Chondrocyte (in vitro differentiated cells): ENCODE measurements at places on chromosomes 3 and 15. TPM values are rescaled to one million over a fixed set of nuclear protein-coding genes. Genes with fewer than 3 reads are reported as not detected.

Gene LINGO1
- total RNA-seq: 5.1 to 12.2 TPM (median 12.0 TPM) in 3 replicates

- no peaks in the 10 kb centered on the region for H3K4me1 ChIP-seq
- peaks cover 2% of the 10 kb centered on the region for H3K27me3 ChIP-seq
- H3K27ac ChIP-seq: no peak overlapping the region
- no peak overlapping the region for H3K4me3 ChIP-seq
These were observed 261.7 kb downstream of the SLC9A9 start for GRCh38 chr3:143586576-143586975.

Gene FETUB
- not detected in 3 replicates for total RNA-seq

Gene EID1
- 118 to 202 TPM (median 122 TPM) in 3 replicates for total RNA-seq

Gene KBTBD13
- total RNA-seq: not detected in 3 replicates

DNA sequence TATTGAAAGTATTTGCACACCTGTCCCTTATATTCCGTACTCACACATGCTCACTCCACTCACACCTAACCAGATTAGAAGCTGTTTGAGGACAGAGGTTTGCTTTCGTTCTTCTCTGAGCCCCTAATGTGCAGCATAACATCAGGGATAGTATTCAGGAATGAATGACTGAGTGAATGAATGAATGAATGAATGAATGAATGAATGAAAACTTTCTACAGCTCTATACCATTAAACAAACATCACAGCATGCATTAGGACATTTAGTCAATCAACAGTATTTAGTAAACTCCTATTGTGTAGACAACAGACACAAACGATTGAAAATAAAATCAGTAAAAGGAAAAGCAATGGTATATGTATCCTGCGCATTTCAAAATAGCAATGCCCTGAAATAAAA, 212.7 kb downstream of the SHQ1 start:
- no peaks in the 10 kb centered on the region for H3K4me1 ChIP-seq
- H3K36me3 ChIP-seq: no peaks in the 10 kb centered on the region
- no peak for DNase-seq
- H3K27ac ChIP-seq: no peak overlapping the region
- peaks cover 34% of the 10 kb centered on the region for H3K27me3 ChIP-seq

DNA sequence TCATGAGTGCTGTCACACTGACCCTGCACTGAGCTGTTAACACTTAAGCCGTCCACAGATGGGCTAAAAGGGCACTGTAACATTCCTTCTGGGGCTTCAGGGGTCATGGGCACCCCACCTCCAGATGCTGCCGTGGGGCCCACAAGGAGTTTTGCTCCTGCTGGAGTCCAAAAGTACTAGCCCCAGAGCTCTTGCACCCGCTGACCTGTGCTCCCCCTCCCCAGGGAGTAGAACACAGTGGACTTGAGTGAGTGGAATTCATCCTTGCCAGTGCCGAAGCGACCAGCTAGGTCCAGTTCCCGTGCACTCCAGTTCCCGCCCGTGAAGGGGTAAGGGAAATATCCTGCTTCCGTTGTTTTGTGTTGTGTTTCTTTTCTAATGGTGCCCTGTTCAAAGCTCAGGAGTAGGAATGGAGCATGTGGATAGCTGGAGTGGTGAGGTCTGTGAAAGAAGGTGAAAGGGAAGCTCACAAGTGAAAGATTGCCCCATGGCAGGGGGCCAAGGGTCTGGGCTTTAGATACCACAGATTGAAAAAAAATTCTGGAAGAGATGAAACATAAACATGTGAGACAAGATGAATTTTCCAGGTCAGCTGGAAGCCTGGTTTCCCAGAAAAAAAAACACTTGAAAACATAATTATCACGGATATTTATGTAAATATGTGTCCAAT, 36.6 kb downstream of the SLCO2A1 start:
- no peak overlapping the region for H3K27ac ChIP-seq
- H3K4me1 ChIP-seq: peaks cover 21% of the 10 kb centered on the region
- H3K27me3 ChIP-seq: peaks cover 4% of the 10 kb centered on the region
- H3K36me3 ChIP-seq: no peaks in the 10 kb centered on the region
- H3K4me3 ChIP-seq: no peak overlapping the region
- DNase-seq: no peak

Gene RETNLB
- total RNA-seq: not detected in 3 replicates

GRCh38 chr3:31770822-31771326, 210.2 kb downstream of the OSBPL10 start:
- H3K4me3 ChIP-seq: no peak overlapping the region
- H3K4me1 ChIP-seq: peaks cover 22% of the 10 kb centered on the region
- no peak overlapping the region for H3K27ac ChIP-seq
- DNase-seq: no peak
- no peaks in the 10 kb centered on the region for H3K27me3 ChIP-seq

Gene LDHAL6B
- not detected in 3 replicates for total RNA-seq

- peaks cover 27% of the 10 kb centered on the region for H3K4me1 ChIP-seq
- H3K36me3 ChIP-seq: no peaks in the 10 kb centered on the region
- no peak overlapping the region for H3K27ac ChIP-seq
- H3K4me3 ChIP-seq: no peak overlapping the region
- DNase-seq: no peak
- no peaks in the 10 kb centered on the region for H3K27me3 ChIP-seq
These were observed 63.6 kb upstream of the BOC start for GRCh38 chr3:113147681-113148261.

- H3K27ac ChIP-seq: no peak overlapping the region
- peaks cover 51% of the 10 kb centered on the region for H3K27me3 ChIP-seq
- no peak for DNase-seq
- H3K36me3 ChIP-seq: no peaks in the 10 kb centered on the region
These were observed 3.1 kb downstream of the ADAMTSL3 start for GRCh38 chr15:83656943-83657528.

GRCh38 chr15:25422021-25422420, 16.8 kb downstream of the UBE3A start:
- H3K4me3 ChIP-seq: no peak overlapping the region
- peaks cover 36% of the 10 kb centered on the region for H3K4me1 ChIP-seq
- DNase-seq: no peak
- peak overlapping the region; percentile 15 for H3K27ac ChIP-seq

DNA sequence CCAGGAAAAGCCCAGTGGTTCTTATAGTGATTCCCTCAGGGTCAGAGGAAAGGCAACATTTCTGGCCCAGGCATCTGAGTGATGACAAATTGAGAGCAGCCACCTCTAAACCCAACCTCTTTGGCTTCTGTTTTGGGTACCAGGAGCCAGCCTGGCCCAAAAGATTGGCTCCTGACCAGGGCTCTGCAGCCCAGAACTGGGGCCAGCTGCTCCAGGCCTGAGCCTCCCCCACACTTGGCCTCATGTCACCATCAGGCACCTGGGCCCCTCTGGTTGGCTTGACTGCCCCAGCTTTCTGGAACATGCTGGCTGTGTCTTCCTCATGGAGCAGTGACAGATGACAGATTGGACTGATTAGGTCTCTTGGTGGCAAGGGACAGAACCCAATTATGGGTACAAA, 26.0 kb upstream of the HCN4 start:
- no peaks in the 10 kb centered on the region for H3K36me3 ChIP-seq
- H3K27ac ChIP-seq: no peak overlapping the region
- peaks cover 23% of the 10 kb centered on the region for H3K27me3 ChIP-seq
- H3K4me3 ChIP-seq: no peak overlapping the region
- no peak for DNase-seq
- H3K4me1 ChIP-seq: no peaks in the 10 kb centered on the region

DNA sequence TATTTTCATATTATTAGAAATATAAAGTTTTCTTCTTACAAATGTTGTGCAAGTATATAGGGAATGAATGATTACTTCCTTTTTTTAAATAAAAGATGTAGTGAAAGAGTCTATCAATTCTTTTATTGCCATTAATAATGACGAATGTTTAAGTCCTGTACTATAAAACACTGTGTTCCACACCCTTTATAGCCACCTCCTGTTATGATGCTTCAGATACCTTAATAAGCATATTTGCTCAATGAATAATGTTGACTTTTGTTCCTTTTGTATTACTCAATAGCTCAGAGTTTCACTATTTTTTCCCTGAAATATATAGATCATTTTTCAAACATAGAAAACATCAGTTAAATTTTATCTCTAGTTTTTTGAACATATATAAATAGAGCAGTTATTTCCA, 378.2 kb upstream of the THBS1 start:
- H3K27me3 ChIP-seq: no peaks in the 10 kb centered on the region
- peaks cover 30% of the 10 kb centered on the region for H3K4me1 ChIP-seq
- DNase-seq: no peak

GRCh38 chr3:58638591-58638990, 28.0 kb downstream of the FAM3D start:
- H3K36me3 ChIP-seq: no peaks in the 10 kb centered on the region
- H3K4me3 ChIP-seq: no peak overlapping the region
- H3K27me3 ChIP-seq: peaks cover 2% of the 10 kb centered on the region
- DNase-seq: no peak

- H3K27ac ChIP-seq: no peak overlapping the region
- no peaks in the 10 kb centered on the region for H3K27me3 ChIP-seq
- H3K4me1 ChIP-seq: peaks cover 7% of the 10 kb centered on the region
- peaks cover 18% of the 10 kb centered on the region for H3K36me3 ChIP-seq
These were observed 52.8 kb downstream of the CDIN1 start for GRCh38 chr15:36632226-36632625.

DNA sequence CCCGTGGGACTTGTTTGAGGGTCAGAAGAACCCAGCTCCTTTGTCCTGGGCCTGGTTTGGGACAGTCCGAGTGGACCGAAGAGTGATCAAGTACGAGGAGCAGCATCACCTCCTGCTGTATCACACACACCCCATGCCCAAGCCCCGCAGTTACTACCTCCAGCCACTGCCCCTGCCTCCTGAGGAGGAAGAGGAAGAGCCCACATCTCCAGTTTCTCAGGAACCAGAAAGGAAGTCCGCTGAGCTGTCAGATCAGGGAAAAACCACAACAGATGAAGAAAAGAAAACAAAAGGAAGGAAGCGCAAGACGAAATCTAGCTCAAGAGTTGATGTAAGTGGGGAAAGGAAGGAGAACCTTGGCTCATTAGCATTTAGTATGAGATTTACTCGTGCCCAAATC, 3.3 kb upstream of the P2RY12 start:
- no peak for DNase-seq
- H3K4me1 ChIP-seq: peaks cover 4% of the 10 kb centered on the region

- no peaks in the 10 kb centered on the region for H3K4me1 ChIP-seq
- no peak for DNase-seq
These were observed 377.1 kb upstream of the GOLIM4 start for GRCh38 chr3:168472783-168473182.

DNA sequence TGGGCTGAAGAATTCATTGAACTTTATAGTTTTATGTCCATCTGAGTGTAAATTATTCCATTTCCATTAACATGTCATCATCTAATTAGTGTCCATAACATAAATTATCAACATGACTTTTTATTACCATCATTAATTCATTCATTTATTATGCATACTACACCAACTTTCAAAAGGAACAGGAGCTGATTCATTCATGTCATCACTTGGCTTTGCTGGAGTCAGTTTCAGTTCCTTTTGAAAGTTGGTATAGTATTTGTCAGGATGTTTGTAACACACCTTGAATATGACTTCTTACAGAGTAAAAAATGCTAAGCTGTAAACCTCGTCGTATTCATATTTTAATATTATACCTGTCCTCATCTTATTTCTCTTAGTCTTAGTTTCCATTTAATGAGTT, 298.0 kb upstream of the RBMS3 start:
- H3K4me3 ChIP-seq: no peak overlapping the region
- H3K36me3 ChIP-seq: no peaks in the 10 kb centered on the region
- DNase-seq: no peak
- H3K27ac ChIP-seq: no peak overlapping the region
- H3K27me3 ChIP-seq: no peaks in the 10 kb centered on the region

GRCh38 chr3:88113311-88114162, 36.2 kb upstream of the C3orf38 start:
- peak overlapping the region; percentile 58 for H3K27ac ChIP-seq
- DNase-seq: no peak
- H3K27me3 ChIP-seq: no peaks in the 10 kb centered on the region
- peaks cover 1% of the 10 kb centered on the region for H3K36me3 ChIP-seq

- no peaks in the 10 kb centered on the region for H3K27me3 ChIP-seq
- no peak overlapping the region for H3K27ac ChIP-seq
- H3K4me1 ChIP-seq: peaks cover 18% of the 10 kb centered on the region
- DNase-seq: peak; percentile 39
These were observed 26.6 kb upstream of the PLXNA1 start for GRCh38 chr3:126956361-126956760.

GRCh38 chr15:33766389-33766788, 201.9 kb upstream of the CHRM5 start:
- H3K27ac ChIP-seq: no peak overlapping the region
- no peaks in the 10 kb centered on the region for H3K36me3 ChIP-seq
- DNase-seq: no peak

Gene UBE2E2
- total RNA-seq: 70.4 to 85.2 TPM (median 74.5 TPM) in 3 replicates

GRCh38 chr15:86322629-86323028, 243.0 kb downstream of the AGBL1 start:
- no peak overlapping the region for H3K4me3 ChIP-seq
- no peaks in the 10 kb centered on the region for H3K4me1 ChIP-seq
- no peaks in the 10 kb centered on the region for H3K36me3 ChIP-seq
- H3K27ac ChIP-seq: no peak overlapping the region

DNA sequence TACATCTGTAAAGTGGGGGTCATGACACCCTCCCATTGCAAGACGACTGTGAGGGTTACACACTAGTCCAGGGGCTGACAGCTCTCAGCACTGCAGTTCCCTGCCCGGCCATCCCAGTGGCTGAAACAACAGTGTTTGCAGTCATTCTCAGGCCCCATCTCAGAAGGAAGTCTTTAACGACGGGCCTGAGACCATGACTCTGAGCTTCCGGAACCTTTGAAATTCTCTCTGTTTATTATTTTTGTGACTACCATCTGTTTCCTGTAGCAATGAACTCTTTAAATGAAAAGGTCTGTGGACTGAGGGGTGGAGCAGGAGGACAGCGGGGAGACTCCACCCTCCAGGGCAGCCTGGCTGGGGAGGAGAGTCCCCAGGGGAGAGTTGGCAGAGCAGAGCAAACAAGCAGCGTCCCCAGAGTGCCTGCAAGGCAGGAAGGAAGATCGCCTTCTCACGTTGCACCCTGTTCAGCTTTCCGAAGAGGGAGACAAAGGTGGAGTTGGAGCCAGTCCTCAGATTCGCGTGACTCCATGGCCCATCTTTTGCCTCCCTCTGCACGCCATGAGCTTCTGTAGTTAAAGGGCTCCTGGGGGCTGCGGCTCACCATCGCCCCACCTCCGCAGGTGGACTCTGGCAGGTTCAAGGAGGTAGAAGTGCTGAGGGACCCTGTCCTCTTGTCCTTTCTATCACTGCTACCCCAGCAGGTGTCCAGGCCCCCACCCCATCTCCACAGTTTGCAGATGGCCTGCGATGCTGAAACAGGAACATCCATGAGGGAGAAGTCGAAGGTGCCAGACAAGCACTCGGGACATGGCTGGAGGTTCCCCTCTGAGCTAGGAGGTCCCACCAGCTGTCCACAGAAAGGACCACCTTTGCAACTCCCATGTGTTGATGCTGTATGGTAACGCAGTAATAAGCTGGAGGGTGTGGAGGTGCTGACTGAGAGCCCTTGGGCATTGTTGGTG, 525.8 kb upstream of the PROK2 start:
- no peak for DNase-seq
- H3K36me3 ChIP-seq: no peaks in the 10 kb centered on the region
- peak overlapping the region; percentile 72 for H3K27ac ChIP-seq
- peaks cover 18% of the 10 kb centered on the region for H3K4me1 ChIP-seq

GRCh38 chr3:147672035-147672434, 262.9 kb downstream of the ZIC1 start:
- no peaks in the 10 kb centered on the region for H3K36me3 ChIP-seq
- H3K27ac ChIP-seq: no peak overlapping the region
- H3K4me3 ChIP-seq: no peak overlapping the region
